ENCODE measurements at places on chromosomes 3 and 15. TPM values are rescaled to one million over a fixed set of nuclear protein-coding genes. Genes with fewer than 3 reads are reported as not detected.

Gene MYZAP
- 3.5 TPM for total RNA-seq

Gene RBP2
- total RNA-seq, result not detected

Gene CSTA
- not detected for total RNA-seq

DNA sequence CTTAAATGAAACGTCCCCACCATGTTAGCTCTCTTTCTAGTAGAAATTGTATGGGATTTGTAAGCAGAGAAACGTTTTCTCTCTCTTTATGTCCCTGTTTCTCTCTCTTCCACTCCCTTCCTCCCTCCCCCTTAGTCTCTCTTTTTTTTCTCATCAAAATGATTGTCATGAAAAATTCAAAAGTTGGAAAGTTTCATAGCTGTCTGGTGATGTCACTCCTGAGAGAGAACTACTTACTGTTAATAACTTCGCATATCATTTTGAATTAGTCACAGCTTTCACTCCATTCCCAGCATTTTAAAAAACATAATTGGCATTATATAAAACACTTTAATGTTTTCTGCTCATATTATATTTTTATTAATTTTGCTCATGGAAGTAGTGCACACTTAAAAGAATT is 331.1 kb downstream of the C3orf38 start:
- no peak overlapping the region for H3K27ac ChIP-seq
- peaks cover 8% of the 10 kb centered on the region for H3K27me3 ChIP-seq
- H3K36me3 ChIP-seq, result no peaks in the 10 kb centered on the region
- no peaks in the 10 kb centered on the region for H3K4me1 ChIP-seq
- no peak overlapping the region for H3K4me3 ChIP-seq

DNA sequence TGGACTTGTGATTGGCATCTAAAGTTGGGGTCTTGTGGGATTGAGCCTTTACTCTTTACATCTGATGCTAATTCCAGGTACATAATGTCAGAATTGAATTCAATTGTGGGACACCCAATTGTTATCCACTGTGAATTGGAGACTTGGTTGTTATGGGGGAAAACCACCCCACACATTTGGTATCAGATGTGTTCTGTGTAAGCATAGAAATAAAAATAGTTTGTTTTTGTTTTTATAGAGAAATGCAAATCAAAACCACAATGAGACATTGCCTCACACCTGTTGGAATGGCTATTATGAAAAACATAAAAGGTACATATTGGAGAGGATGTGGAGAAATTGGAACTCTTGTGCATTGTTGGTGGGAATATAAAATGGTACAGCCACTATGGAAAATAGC is 58.5 kb downstream of the CPA3 start:
- no peak for DNase-seq
- no peaks in the 10 kb centered on the region for H3K36me3 ChIP-seq
- H3K27ac ChIP-seq, result no peak overlapping the region
- H3K27me3 ChIP-seq, result peaks cover 12% of the 10 kb centered on the region
